ENCODE measurements at places on chromosomes 4 and X.

- DNase-seq, result no peak
These were observed 181.0 kb downstream of the SPANXN3 start for GRCh38 chrX:143336261-143336660.

DNA sequence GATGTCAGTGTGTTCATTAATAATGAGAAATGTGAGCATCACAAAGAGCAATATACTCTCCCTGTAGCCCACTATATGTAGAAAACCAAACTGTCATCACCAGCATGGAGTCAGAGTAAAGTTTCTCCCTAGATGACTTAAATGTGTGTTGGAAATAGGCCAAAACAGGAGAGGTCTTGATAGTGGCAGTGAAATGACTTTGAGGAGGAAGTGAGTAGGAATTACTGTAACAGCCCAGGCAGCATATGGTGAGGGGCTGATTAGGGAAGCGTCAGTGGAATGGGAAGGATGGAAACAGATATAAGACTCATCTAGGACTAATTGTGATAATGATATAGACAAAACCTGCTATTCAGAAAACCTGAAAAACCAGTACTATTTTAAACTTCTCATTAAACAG, 83.9 kb downstream of the ATXN3L start:
- no peak for DNase-seq

- no peak for DNase-seq
These were observed 37.5 kb downstream of the JAKMIP1 start for GRCh38 chr4:6162885-6163284.

DNA sequence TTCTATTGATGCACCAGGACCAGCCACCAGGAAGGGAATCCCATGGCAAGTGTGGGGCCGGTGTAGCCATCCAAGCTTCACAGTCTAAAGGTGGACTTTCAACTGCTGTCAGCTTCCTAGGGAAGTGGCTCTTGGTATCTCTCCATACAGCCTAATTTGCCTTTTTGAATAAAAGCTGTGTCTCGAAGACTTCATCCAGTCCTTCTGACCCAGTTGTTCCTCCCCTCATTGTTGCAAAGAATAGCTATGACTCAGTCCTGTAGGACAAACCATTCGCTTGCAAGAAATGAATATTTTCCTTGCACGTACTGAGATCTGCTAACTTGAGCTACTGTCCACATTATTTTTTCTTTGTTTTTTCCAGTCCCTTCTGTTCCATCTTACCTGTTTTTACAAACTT, 145.1 kb upstream of the CTSO start:
- DNase-seq, result no peak

DNA sequence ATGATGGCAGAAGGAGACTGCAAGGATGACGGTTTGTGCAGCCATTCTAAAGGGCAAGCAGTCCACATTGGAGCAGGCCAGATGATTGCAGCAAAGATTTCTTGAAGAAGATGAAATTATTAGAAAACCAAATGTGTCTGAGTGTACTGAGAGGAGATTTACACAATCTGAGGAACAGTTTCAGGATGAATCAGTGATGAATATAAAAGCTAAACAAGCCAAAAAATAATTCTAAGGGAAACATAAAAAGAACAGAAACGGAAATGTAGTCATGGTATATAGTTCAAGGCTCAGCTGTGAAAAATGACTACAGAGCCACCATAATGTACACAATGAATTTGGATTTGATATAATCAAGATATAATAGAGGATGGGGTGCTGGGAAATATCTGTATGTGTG, 168.5 kb downstream of the PDGFC start:
- DNase-seq, result no peak

DNA sequence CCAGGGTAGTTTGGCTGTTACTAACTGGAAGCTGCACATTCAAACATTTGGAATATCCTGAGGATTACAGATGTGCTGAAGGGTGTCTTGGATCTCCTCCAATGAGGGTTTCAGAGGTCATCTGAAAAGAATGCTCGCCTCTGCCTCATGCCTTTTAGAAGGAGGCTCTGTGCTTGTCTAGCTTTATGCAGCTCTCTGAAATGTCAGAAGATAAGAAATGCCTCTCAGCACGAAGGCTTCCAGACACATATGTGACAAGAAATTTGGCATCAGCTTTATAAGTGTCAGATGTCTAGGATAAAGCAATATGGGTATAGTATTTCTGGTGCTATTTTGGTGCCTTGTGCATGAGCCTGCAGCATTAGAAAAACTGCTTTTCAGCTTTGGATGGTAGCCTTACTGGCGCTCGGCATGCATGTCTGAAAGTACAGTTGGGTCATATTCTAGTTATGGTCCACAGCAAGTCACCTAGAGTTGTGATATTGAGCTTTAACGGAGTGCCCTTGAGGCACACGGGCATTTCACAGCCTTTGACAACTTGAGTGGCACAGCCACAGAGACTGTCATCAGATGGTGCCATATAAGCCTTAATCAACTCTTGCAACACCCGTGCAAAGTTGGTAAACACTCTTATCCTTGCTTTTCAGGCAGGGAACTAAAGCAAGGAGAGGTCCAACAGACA, 70.8 kb upstream of the PGRMC2 start:
- no peak for DNase-seq

DNA sequence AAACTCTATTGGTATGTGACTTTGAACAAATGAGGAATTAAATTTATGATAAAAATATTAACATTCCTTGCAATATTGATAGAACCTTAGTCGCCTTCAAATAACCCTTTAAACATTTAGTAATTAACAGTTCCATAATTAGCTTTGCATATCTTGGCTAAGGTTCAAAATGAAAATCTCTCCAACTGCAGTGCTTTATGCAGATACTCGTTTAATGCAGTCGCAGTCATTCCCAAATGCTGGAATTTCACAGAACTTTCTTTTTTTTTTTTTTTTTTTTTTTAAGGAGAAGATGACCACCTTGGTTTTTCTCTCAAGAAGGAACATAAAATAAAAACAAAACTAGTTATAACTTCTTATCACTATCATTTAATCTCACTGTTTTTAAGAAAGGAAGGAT, 5.2 kb downstream of the RAPGEF2 start:
- DNase-seq, result no peak
